ENCODE measurements at places on chromosomes 6 and 20.
A peak's percentile ranks its signal among the peaks of the same experiment; 100 is the strongest.

DNA sequence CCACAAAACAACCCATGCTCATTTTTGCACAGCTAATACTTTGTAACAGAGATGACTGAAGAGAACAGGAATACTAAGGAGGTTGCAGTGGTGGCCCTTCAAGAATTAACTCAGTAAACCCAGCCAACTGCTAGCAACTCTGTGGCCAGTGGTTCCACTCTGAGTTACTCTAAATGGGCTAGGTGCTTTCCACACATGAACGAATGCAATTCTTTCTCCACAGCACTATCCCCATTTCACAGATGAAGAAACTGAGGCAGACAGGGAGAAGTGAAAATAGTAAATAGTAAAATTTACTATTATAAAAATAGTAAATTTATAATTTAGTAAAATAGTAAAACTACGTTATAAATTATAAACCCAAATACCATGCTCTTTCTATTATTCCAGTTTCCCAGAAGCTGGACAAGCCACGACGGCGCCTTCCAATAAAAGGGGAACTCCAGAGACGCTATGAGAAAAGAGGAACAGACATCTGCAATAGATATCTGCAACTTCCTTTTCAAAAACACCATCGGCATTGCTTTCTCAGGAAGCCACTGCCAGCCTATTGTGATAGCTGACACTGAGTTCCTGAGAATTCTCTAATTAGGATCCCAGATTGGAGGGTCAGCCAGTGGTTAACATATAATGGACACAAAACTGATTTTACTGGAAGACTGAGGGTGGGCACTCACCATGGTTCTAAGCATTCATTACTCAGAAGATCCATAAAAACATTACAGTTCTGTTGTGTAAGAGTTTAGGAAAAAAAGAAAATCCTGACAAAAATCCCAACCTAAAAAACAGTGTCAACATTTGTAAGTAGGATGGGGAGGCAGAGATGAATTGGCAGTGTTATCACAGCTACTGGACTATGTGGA lies 16.2 kb downstream of the FKBP1A start:
- no peak for DNase-seq

GRCh38 chr20:56628873-56629463 lies at the start of gene TFAP2C:
TFAP2C (plus strand) TSS chr20:56629306; CDS start chr20:56629545, 239 bp downstream.
- peak; percentile 26 for DNase-seq

GRCh38 chr20:54573838-54574237 lies 98.4 kb downstream of the DOK5 start:
- DNase-seq: no peak

GRCh38 chr6:27178407-27178730 lies 69.1 kb upstream of the PRSS16 start:
- no peak for DNase-seq

DNA sequence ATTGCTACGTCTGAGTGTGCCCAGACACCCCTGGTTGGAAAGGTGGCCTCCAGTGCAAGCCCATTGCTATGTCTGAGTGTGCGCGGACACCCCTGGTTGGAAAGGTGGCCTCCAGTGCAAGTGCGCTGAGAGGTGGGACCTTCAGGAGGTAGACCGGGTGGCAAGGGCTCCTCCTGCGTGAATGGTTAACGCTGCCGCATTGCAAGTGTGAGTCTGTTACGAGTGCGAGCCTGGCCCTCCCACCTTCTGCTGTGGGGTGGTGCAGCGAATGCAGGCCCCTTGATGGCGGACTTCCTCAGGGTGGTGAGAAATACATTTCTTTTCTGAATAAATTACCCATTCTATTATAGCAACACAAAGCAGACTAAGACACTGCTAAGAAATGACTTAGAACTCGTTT lies 208.8 kb downstream of the DLL1 start:
- no peak for DNase-seq

DNA sequence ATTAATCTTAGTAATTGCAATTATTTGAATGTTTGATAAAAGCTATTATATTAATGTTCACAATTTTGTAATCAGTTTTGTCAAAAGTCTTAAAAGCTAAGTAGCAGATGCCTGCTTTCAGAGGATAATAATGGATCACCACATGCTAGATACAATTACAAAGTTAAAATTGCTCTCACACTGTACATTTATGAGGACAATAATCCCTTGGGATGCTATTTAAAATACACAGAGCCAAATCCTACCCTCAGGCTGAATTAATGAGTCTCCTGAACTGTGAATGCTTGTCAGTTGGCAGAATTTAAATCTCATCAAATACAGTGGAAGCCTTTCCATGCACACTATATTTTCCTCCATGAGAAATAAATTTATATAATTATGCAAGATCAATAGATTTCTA lies 153.3 kb upstream of the SYNCRIP start:
- DNase-seq: no peak

DNA sequence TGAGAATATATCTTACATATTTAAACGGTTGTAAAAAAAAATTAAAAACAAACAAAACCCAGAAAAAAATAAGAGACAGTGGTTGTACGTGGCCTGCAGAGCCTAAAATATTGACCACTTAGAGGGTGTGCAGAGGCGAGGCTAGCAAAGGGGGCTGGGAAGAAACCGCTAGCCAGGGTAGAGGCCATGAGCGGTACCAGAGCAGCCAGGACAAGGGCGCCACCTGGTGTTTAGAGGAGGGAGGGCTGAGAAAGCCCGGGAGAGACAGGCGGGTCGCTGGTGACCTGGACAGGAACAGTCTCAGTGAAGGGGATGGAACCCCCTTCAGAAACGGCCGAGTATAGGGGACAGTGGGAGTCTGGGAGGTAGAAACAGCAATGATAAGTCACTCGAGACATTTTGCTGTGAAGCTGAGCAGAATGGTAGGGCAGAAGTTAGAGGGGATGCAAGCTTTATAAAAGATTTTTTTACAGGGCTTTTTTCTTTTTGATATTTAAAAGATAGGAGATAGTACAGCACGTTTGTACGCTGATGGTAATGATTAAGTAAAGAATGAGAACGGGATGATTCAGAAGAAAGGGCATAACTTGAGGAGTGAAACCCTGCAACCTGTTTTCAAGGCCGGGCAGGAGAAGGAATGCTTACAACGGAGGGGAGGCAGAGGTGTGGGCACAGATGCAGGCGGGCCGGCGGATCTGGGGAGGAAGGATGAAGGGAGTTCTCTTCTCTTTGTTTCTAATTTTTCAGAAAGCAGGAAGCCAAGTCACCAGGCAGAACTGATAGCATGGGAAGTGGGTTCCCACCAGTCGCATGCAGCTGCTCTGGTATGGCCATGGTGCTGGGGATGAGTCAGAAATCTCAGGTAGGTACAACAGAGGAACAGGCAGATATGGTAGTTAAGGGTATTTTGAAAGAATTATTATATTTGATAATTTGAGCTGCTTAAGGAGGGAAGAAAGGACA lies 76.2 kb downstream of the FAM229B start:
- DNase-seq: peak; percentile 82

DNA sequence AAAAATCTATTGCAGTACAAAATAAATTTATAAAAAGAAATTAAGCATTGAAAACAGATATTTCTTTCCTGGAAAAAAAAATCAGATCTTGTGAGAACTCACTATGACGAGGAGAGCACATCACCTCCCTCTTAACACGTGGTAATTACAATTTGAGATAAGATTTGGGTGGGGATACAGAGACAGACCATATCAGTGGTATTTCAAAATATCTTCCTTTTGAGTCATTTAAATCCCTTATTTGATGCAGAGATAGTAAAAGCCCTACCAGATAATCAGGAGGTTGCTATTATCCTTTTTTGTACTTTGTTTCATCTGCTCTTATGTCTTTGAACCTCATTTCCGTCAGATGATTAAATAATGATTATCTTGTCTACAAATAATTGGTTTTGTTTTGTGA lies 800.4 kb downstream of the KIF16B start:
- no peak for DNase-seq

- no peak for DNase-seq
These were observed 64.0 kb downstream of the THBS2 start for GRCh38 chr6:169189686-169190085.

DNA sequence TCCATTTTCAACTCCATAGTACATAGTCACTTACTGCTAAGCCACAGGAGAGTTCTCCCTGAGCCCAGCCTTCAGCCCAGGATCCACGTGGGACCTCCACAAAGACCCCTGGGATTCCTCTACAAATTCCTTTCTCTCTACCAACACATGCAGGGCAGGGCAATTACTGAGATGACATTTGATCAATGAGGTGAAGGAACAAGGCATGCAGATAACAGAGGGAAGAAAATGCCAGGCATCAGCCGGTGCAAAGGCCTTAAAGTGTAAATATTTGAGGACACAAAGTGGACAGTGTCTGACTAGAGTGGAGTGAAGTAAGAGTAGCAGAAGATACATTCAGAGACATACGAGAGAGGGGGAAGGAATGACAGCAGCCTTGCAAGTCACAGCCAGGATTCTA lies 70.2 kb downstream of the HS3ST5 start:
- no peak for DNase-seq

- no peak for DNase-seq
These were observed 18.2 kb downstream of the MAP7 start for GRCh38 chr6:136532030-136532429.

DNA sequence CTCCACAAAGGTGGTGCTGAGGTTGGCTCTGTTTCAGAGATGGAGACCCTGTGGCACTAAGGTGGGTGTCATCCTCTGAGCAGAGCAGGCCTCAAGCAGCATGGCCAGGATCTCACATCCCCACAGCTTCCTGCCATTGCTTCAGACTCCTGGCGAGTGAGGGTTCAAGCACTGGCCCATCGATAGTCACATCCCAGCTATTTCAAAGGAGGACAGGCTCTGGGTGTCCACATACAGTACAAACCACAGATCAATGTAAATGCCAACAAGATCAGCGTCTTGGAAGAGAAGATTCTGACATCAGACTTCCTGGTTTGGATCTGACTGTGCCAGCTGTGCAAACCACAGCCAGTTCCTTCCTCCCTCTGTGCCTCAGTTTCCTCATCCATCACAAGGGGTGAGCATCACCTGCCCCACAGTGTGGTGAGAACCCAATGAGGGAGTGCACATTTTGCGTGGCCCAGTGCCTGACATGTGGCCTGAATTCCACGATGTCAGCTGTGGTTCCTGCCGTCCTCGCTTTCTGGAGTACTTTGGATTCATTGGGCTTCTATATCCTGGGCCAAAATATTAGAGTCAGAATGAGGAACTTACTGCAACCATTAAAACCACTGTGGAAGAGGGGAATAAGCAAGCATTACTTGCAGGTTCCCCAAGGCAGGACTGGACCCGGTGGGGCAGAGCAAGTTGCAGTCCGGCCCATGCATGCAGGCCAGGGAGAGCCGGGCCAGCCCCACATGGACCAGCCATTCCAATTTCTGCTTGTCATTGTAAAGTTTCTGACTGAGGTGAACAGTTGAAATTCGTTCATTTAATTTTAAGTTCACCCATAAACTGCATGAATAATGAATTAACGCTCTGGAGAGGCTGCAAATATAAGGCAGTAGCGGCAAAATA lies 236.0 kb downstream of the TTLL2 start:
- no peak for DNase-seq

- DNase-seq: peak; percentile 22
These were observed 542 bp downstream of the TUBE1 start for GRCh38 chr6:112086744-112087135.

- DNase-seq: no peak
These were observed 173.1 kb downstream of the TFAP2C start for GRCh38 chr20:56801971-56802755.

- no peak for DNase-seq
These were observed 60.1 kb downstream of the DAAM2 start for GRCh38 chr6:39852324-39852723.

DNA sequence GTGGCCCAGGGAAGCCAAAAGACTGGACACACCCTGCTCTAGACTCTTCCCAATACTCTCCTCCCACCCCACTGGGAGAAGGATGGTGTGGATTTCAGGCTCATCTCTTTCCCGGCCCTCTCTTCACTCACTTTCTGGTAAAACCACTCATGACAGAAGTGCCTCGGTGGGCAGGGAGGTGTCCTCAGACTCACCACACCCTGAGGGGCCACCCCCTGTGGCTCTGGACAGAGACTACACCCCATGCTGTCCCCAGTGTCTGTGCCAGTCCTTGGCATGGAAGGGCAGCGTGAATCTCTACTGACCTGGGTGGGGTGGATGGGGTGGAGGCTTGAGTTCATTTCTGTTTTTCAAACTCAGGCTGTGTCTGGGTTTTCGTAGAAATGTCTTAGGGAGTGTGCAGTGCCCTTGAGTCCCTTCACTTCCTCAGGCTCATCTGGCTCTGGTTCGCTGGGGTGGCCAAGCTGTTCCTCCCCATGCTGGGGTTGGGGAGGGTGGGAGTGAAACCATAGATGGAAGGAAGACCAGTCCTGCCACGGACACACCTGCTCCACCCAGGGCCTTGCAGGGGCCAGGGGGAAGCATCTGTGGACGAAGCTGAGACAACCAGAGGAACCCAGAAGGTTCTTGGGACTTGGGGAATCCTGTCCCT lies 59.1 kb downstream of the EZR start:
- DNase-seq: no peak

- DNase-seq: no peak
These were observed 215.2 kb downstream of the NFATC2 start for GRCh38 chr20:51327251-51327841.

- DNase-seq: no peak
These were observed 680 bp downstream of the HLA-DPB1 start for GRCh38 chr6:33076406-33076934.

DNA sequence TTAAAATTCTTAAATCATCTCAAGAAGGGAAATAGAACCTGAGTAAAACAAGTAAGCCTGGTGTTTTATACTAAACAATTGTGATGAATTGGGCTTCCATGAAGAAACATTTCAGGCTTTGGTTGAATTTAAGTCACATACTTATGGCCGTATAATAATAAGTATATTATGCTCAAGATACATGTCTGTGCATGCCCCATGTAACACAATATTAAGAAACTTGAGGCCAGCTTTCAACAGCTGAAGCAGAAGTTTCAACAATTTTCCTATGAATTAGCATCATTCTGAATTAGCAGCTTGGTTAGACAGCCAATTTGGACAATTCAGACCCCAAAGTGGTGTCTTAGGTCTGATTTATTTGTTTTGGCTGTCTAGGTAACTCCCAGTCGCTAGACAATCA lies 243.7 kb downstream of the MYLK4 start:
- no peak for DNase-seq

DNA sequence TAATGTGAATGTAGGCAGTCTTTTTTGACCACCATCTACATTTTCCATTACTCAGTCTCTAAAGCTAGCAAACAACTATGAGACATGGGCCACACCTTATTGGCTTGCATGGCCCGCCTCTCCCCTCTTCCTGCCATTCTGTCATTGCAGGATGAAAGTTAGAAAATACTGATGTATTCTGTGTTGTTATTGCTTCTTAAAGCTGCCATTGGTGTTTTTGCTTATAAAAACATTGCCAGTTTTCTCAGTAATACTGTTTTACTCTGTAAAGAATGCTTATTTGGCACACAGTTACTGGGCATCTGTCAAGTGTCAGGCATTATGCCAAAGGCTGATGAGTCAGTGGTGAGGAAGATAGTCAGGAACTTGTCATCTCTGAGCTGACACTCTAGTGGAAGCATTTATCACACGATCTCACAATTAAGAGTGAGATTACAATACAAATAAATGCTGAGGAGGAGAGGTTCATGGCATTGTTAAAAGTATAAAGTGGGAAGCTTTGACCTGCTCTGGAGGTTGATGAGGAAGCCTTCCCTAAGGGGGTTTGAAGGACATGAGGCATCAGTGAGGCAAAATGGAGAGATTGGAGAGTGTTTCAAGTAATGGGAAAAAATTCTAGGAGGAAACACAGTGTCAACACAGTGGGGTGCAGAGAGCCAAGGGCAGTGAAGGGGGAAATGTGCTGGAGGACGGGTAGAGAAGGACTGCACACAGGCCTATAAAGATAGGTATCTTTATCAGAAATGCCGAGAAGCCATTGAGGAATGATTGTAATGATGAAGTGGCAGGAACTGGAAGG lies 14.7 kb downstream of the KLHL32 start:
- DNase-seq: peak; percentile 23

- no peak for DNase-seq
These were observed 28.8 kb downstream of the TTI1 start for GRCh38 chr20:38004416-38004815.

- no peak for DNase-seq
These were observed 88.2 kb upstream of the ATXN1 start for GRCh38 chr6:16849280-16849987.

Measured in activated CD4-positive, alpha-beta T cell treated with anti-CD3 and anti-CD28 coated beads, Interleukin-2, Interleukin-4, amounts not matched to agents 100 ng/mL and 50 ng/mL, durations not matched to agents 16 hours and 8 hours (primary cell).